ENCODE measurements at places on chromosomes 16 and 17.

GRCh38 chr17:46869975-46870803 is 18.8 kb downstream of the WNT9B start:
- no peak for DNase-seq

DNA sequence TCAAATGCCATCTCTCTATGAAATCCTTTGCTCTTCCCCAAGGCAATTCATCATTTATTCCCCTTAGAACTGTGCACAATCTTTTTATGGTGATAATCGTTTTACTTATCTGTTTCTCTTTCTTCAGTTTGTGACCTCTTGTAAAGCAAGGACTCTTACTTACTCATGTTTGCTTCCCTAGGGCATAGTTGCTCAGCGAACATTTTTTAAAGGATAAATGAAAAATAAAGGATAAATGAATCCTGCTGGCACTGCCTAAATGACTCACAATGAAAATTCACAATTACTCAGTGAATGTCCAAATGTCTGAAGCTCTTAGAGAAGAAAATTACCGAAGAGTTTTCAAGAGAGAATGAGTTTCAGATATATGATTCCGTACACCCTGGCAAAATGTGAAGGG is 671.7 kb downstream of the CDH11 start:
- DNase-seq = no peak

GRCh38 chr16:89949121-89949742 is 677 bp downstream of the DEF8 start:
- DNase-seq = no peak

- DNase-seq = no peak
Observed at GRCh38 chr16:67284699-67285646, 5.6 kb downstream of the PLEKHG4 start.

GRCh38 chr17:82497483-82498405 is 21.8 kb upstream of the FOXK2 start:
- peak; percentile 65 for DNase-seq

GRCh38 chr17:38604479-38605403 is 1.0 kb downstream of the SRCIN1 start:
- peak; percentile 27 for DNase-seq

- DNase-seq = no peak
Observed at GRCh38 chr17:17950806-17951205, 21.4 kb downstream of the TOM1L2 start.

DNA sequence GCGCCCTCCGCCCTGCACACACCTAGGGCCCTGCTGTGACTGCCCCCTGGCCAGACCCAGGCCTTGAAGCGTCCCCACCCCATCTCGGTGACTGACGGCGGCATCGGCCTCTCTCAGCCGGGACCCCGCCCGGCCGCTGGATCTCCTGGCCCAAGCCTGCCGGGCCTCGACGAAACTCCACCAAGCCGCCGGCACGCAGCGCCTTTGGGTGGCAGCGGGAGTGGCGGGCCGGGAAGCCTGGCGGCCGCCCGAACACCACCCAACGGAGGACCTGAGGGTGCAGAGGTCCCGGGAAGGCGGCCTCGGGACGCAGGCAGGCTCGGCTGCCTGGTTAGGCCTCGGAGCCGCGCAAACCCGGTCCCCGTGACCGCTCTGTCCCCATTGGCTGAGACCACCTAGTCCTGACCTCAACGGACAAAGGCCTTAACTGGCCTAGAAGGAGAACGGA is 12.0 kb upstream of the TMEM97 start:
- no peak for DNase-seq

- peak; percentile 19 for DNase-seq
Observed at GRCh38 chr17:73401911-73402310, 90.1 kb upstream of the CDC42EP4 start.

DNA sequence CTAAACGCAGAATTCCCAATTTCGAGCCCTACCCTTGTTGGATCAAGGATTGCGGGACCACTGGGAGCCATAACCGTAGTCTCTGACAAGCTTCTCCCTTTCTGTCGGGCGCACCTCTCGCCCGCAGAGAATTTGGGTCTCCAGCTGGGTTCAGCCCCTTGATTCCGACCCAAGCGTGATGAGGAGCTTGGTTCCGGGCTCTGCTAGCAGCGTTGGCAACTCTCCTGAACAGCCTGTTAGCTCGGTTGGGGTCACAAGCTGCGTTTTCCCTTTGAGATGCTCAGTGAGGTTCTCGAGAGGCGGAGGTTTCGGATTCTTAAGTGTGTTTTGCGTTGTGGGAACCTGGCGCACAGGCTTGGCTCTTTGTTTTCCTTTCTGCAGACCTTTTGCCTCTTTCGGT is 655 bp downstream of the ATXN1L start:
- peak; percentile 21 for DNase-seq

- DNase-seq = no peak
Observed at GRCh38 chr16:11550791-11551498, 35.8 kb downstream of the LITAF start.

GRCh38 chr16:89113152-89113547 is 19.5 kb downstream of the ACSF3 start:
- DNase-seq = no peak

GRCh38 chr16:21722771-21723455 is 59.1 kb downstream of the OTOA start:
- DNase-seq = no peak

DNA sequence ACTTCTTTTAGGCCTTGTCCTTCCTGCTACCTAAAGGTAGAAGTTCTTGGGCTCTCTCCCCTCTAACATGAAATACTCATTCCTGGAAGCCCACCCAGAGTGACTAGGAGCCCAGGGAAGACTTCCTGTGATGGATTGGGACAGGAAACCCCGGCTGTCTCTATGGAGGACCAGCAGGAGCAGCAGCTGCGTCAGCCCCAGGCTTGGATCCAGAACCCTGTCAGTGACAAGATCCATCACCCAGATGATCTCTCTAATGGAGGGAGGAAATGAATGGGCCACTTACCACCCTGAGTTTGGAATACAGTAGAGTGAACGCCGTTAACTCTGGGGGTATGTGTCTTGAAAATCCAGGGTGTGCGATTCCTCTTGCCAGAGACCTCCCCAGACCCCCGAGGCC is 195.7 kb upstream of the WSCD1 start:
- DNase-seq = no peak

DNA sequence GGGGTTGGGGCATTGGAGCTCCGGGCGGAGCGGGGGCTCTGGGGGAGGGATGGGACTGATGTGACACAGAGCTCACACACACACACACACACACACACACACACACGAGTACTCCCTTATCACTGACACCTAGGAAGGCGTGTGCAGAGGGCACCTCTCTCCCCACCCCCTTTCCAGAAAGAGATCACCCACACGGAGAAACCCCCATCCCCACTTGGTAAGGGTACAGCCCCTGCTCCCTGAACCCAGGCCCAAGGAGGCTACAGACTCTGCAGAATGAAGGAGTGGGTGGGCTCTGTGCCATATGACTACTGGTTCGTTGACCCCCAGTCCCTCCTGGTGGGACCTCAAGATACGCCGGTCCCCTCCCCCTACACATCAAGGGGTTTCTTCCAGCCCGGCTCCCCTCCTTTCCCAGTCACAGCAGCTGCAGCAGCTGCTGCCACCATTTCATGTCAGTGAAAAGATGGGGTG is 8.7 kb upstream of the ARHGAP23 start:
- DNase-seq = no peak

- DNase-seq = peak; percentile 68
Observed at GRCh38 chr17:63696381-63696961, 3.5 kb downstream of the LIMD2 start.

- peak; percentile 82 for DNase-seq
Observed at GRCh38 chr16:720990-721764, at the start of gene ANTKMT. Gene ANTKMT (plus strand): TSS chr16:721146. CDS start chr16:721275, 129 bp downstream.

- no peak for DNase-seq
Observed at GRCh38 chr16:83273504-83274173, 534.1 kb upstream of the HSBP1 start.

DNA sequence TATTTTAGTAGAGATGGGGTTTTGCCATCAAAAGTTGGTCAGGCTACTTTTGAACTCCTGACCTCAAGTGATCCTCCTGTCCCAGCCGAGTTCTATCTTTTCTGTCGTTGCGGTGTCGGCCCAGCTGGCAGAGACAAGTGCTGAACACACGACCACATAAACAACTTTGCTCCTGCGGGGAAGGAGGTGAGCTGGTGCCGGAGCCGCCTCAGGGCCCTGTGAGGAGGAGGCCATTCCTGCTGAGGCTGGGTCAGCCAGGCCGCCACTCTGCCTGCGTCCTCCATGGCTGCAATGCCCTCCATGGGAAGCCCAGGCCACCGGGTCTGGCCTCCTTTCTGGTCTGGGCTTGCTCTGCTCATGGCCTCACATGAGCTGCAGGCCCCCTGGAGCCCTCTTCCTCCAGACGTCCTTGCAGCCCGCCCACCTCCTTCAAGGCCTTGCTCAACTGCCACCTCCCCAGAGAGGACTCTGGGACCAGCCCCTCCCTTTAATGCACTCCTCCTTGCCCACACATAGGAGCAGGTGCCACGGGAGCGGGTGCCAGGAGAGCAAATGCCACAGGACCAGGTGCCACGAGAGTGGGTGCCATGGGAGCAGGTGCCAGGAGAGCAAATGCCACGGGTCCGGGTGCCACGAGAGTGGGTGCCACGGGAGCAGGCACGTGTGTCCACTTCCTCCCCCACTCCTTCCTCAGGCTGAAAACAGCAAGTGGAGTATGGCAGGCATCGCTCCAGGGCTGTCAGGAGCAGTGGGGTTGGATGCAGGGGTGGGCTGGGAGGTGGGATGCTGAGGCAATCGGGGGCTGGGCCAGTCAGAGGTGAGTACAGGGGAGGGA is 28.4 kb upstream of the CBFA2T3 start:
- no peak for DNase-seq

- DNase-seq = no peak
Observed at GRCh38 chr16:23516366-23517137, 6.3 kb upstream of the GGA2 start.

- no peak for DNase-seq
Observed at GRCh38 chr16:2385190-2385836, 43.9 kb upstream of the CCNF start.

GRCh38 chr17:44556166-44556831 is 985 bp upstream of the FZD2 start:
- peak; percentile 41 for DNase-seq

DNA sequence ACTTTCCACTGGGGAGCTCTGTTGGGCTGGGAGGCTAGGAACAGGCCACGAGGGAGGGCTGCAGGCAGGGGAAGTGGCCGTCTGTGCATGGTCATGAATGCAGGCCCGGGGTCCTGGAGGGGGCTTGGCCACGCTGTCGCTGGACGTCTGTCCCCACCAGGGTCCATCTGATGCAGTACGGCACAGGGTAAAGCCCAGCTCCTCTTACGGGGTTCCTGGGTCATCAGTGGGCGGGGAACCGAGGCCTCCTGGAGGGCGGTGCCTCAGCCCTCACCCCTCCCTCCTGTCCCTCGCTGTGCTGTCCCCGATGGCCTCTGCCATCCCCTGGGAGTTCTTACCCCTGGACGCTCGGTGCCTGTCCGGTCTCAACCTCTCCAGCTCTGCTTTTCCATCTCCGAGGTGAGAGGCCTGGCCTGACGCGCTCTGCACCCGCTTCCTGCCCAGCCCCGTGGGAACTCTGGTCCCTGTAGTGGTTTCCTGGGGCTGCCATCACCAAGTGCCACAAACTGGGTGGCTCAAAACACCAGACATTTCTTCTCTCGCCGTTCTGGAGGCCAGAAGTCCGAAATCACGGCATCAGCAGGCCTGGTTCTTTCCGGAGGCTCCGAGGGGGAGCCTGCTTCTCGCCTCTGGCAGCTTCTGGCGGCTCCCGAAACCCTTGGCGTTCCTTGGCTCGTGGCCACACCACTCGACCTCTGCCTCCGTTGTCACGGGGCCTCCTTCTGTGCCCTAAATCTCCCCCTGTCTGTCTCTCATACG is 182.8 kb downstream of the SEC14L1 start:
- DNase-seq = peak; percentile 32

GRCh38 chr17:26962255-26963162 is 331.4 kb upstream of the WSB1 start:
- DNase-seq = no peak

- DNase-seq = no peak
Observed at GRCh38 chr16:2004795-2005517, 4.7 kb downstream of the ZNF598 start.

- DNase-seq = no peak
Observed at GRCh38 chr16:3173892-3174617, 13.9 kb upstream of the OR1F1 start.

DNA sequence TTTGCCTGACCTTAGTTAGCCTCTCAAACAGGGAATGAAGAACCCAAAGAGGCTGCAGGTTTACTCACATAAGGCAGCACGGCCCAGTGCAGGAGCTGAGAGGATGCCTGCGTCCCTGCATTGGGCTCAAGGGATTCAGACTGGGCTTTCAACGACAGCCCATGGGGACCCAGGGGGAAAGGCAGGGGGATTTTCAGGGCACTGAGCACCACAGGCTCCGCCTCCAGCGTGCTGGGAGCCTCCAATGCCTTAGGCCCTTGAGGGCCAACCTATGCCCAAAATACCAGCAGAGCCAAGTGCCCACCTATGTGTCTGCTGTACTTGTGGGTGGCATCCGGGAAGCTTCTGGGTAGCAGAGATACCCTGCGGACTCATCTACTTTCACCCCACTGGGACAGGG is 22.3 kb downstream of the DCAKD start:
- DNase-seq = no peak

DNA sequence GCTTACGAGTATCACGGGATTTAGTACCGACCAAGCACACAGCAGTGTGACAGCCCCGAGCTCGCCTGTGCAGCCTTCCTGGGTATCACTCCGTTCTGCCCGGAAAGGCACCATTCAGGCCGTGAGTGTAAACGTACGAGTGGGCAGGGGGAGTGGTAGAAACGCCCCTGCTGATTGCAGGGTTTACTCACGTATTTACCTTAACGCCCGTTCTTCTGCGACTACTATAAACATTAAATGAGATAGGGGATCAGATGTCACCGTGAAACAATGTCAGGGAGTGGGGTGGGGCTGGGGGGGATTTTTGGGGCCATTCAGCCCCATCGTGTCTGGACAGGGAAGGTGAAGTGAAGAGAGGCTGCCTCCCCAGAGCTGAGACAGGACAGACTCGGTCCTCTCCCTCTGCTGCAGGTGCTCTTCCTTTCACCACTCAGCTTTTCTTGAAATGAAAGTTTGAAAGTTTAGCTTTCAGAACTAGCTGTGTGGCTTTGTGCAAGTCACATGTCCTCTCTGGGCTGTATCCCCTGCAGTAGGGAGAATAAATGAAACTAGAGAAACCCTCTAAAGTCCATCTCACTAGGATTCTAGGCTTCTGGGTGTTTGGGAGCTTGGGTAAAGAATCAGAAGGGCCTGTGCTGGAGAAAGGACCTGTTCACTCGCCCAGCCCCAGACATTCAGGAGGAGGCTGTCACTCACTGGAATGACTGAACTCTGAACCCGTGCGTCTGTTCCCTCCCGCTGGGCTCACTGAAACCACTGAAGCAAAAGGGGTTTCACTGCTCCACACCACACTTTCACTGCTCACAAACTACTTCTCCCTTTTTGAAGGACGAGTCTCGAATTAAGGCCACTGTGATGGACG is 66.7 kb downstream of the RPA1 start:
- no peak for DNase-seq

DNA sequence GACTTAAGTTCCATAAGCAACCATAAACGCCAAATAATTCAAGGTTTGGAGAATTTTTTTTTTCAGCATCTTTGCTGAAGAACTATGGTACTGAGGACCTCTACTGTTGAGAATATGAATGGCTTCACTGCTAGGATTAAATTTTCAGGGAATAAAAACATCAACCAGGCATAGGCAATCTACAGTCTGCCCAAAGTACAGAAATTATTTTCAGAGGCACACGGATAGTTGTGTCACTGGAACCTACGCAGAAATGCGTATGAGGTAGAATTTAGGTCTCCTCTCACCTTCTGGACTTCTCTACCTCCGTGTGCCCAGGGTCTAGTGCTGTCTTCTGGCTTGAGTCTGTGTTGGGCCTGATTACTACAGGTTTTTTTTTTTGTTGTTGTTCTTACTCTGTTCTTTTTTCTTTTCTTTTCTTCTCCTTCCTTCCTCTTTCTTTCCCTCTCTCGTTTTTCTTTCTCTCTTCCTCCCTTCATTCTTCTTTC is 39.7 kb downstream of the NACA2 start:
- DNase-seq = peak; percentile 10
